ENCODE measurements at places on chromosomes 1 and 21.
A peak's percentile ranks its signal among the peaks of the same experiment; 100 is the strongest.

GRCh38 chr1:210448297-210448892 is 119.7 kb downstream of the HHAT start:
- DNase-seq = peak; percentile 22

DNA sequence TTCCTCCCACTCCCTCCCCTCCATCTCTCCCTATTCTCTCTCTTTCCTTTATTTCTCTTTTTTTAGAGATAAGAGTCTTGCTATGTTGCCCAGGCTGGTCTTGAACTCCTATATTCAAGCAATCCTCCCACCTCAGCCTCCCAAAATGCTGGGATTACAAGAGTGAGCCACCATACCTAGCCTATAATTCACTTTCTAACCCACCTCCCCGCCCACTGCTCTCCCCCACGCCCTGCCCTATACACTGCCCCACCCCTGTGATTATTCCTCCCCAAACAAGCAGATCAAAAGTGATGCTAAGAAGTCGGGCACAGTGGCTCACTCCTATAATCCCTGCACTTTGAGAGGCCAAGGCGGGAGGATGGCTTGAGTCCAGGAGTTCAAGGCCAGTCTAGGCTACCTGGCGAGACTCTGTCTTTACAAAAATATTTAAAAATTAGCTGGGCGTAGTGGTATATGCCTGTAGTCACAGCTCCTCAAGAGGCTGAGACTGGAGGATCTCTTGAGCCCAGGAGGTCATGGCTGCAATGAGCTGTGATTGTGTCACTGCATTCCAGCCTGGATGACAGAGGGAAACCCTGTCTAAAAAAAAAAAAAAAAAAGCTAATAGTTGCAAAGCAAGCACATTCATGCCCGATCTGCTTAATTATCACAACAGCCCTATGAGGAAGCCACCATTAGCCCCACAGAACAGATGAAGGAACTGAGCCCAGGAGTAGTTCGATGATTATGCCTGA is 12.8 kb upstream of the E2F2 start:
- no peak for DNase-seq

GRCh38 chr1:84851839-84852238 is 41.2 kb downstream of the LPAR3 start:
- no peak for DNase-seq

DNA sequence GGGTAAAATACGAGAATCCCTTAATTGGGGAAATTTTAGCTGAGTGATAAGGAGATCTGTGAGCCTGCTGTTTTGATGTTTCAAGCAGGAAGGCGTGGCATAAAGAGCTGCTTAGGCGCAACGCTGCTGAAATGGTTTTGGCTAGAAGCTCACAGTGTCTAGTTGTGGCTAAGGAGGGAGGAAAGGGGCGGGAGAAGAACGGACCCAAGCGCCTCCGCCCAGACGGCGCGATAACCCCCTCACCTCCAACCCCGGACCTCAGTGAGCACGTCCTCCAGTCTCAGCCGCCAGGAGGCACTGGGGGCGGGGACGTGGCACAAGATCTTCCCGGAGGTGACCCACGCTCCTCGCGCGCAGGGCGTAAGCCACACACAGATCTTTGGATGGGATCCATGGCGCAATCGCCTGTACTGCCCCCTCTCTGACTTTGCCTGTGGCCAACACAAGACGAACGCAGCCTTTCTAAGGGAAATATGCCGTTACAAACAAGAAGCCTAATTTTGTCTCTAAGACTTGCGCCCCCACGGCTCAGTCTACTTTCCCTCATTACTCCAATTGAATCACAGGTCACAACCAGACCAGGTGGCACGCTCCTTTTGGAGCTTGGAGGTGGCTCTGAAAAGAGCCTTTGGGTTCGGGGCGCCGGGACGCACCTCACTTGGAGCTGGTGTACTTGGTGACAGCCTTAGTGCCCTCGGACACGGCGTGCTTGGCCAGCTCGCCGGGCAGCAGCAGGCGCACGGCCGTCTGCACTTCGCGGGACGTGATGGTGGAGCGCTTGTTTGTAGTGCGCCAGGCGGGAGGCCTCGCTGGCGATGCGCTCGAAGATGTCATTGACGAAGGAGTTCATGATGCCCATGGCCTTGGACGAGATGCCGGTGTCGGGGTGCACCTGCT is 23.4 kb upstream of the RNF187 start:
- no peak for DNase-seq

DNA sequence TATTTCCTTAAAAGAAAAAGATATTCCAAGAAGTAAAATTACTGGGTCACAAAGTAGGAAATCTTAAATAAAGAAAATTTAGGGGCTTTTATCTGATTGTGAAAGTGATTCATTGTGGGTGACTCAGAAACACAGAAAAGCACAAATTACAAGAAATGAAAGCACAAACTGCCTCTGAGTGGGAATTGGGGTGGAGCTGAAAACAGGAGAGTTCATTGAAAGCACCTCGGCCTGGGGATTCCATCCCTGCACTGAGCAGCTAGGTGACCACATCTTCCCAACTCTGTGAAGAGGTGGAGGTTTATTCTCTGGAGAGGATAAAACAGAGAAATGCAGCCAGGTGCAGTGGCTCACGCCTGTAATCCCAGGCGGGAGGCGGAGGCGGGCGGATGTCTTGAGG is 7.4 kb downstream of the GJA4 start:
- DNase-seq = no peak

DNA sequence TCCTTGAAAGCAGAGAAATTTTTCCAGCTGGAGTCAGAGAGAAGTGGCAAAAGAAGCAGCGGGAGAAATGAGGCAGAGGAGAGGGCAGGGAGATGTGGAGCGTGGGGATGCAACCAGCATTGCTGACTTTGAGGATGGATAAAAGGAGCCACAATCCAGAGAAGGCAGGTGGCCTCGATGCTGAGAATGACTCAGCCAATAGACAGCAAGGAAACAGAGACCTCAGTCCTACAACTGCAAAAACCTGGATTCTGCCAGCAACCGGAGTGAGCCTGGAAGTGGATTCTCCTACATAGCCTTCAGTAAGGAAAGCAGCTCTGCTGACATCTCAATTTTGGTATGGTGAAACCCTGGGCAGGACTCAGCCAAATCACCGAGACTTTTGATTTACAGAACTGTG is 128.9 kb upstream of the ATP1B1 start:
- DNase-seq = no peak
